Stimulated activated CD8-positive, alpha-beta memory T cell treated with anti-CD3 and anti-CD28 coated beads, Interleukin-12 subunit alpha, Interleukin-12 subunit beta, amount 100 ng/mL, for 4 hours (primary cell): ENCODE measurements at places on chromosomes 1 and 21.
A peak's percentile ranks its signal among the peaks of the same experiment; 100 is the strongest.

DNA sequence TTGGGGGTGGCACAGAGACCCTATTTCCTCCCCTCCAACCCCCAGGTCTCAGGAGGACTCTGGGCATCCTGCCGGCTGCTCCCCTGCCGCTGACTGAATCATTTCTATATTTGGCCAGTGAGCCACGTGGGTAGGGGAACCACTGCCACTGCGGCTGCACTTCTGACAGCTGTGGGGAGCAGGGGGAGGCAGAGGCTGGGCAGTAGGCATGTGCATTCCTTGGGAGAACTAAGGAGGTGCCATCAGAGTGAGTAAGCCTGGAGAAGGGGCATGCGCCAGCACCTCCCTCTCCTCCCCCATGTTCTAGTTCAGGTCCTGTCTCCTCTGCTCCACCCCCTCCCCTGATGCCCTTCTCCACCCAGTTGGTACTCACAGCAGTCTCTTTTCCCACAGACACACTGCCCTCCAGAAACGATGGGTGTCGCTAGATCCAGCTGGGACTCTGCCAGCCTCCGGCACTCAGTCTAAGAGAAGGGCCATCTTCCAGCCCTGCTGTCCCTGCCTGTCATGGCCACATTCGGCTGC, 12.0 kb downstream of the PPFIA4 start:
- DNase-seq: no peak

DNA sequence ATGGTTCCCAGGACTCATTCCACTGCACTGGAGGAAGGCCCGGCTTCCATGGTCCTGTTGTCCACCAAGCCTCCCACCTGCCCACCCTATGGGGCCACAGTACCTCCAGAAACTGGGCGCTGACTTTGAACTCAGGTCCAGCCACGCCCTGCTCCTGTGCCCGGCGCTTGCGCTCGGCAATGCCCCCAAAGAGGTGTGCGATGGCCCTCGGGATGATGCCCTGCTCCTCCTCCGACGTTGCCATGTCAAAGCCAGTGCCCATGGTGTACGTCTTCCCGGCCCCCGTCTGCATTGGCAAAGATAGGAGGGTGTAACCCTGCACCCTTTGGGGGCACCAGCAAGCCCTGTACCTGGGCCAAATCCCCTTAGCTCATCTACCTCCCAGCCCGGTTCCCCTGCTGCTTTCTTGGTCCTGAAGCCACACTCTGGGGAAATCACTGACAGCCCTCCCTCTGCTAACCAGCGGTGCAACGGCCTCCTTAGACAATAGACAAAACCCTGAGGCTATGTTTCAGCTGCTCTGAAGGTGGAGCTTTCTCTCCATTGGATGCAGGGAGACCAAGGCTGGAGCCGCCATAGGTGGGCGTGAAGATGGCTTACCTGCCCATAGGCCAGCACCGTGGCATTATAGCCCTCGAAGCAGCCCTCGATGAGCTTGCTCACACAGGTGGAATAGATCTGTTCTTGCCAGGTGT, 14.7 kb downstream of the KIF21B start:
- DNase-seq: no peak

DNA sequence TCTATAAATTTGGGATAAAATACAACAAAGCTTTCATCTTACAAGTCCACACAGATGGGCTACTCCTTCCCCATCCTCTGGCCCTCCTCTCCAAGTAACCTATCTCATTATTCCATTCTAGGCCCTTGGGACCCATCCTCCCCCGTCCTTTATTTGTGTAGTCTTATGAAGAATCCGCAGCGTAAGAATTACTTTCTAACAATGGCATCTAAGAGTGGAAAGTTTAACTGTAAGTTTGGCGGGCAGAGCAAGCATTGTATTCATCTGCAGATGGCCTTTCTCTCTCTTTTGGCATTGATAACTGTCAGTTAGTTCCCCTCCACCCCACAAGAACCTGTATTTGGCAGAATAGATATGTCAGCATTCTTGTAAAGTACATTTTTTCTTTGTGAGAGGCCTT, 91.9 kb upstream of the TSPAN2 start:
- no peak for DNase-seq

DNA sequence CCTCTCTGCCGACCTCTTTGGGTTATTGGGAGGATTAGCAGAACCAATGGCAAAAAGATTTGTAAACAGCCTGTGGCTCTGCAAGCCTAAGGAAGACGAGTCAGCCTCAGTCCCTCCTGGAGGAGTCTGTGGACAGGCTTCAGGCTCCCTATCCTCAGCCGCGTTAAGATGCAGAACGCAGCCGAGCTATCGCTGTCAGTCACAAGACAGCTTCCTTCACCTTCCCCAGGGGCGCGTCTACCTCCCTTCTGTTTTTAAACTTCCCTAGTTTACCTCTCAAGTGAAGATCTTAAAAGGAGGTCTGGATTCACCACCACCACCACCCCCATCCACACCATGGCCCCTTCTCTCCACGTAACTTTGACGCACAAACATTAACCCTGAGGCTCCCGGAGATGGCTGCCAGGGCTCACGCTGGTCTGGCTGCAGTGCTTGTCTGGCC, 738 bp downstream of the CAMK1G start:
- DNase-seq: no peak

DNA sequence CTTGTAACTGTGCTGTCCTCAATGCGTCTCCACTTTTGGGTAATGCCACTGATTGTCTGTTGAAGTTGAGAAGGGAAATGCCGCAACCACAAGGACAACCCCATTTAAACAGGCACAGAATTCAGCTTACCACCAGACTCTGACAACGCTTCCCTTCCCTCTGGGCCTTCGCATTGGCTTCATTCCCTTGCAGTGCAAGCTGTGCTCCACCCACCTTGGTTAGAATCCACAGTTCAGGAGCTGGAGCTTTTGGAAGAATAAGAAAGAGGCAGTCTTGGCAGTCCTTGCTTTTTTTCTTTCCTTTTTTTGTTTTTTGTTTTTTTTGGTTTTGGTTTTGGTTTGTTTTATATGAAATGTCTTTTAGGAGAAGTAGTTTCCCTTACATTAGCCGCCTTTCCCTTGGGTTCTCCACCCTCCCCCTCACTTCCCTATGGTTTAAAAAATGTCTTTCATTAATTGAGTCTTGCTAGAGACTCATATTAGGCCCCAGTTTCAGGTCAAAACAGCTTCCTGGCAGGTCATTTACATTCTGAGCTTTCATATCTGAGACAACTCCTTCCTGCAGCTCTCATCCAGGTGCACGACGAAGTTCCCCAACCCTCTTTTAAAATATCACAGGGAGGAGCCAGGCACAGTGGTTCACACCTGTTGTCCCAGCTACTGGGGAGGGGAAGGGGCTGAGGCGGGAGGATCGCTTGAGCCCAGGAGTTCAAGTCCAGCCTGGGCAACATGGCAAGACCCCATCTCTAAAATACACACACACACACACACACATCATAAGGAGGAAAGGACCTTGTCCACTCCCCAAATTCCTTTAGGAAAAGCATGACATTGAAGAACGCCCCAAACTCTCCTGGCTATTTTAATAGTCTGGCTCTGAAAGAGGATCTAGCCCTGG, 20.7 kb upstream of the LAX1 start:
- DNase-seq: no peak

DNA sequence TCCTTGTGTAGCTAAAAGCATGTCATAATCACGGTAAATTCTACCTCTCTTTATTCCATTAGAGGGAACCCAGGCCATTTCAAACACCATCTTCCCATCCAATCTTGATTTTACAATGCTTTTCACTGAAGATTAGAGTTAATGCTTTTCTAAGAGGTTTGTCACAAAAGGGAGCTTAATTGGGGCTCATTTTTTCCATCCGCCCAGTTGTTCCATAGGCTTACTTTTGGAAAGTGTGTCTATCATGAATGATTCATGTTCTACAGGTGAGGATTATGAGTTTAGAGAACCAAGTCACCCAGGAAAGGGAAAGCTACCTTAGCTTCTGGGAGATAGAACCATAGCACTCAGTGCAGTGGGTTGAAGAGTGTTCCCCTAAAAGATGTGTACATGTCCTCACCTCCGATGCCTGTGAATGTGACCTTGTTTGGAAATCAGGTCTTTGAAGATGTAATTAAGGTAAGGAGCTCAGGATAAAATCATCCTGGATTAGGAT, 286.9 kb upstream of the RUNX1 start:
- DNase-seq: no peak

GRCh38 chr21:45872471-45872870, 109.1 kb upstream of the COL6A1 start:
- no peak for DNase-seq

DNA sequence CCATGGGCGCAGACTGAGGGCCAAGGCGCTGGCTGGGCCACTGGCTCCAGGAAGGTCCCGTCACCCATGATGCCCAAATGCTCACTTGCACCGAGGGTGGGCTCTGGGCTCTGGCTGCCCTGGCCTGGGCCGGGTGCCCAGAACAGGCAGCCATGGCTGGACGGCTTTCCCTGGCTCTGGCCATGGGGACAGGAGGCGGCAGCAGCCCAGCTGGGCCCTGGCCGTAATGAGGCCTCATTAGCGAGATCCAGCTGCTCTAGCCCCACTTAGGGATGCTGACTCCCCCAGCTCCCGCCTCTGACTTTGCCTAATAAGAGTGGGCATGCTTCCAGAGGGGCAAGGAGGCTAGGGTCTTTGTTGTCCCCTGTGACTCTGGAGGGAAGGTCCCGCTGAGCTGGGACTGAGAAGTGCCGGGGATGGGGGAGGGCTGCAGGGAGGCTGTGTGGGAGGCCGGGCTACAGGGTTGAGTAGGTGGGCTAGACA, 11.8 kb downstream of the SLC6A9 start:
- no peak for DNase-seq

- DNase-seq: no peak
These were observed 24.9 kb upstream of the PODN start for GRCh38 chr1:53037159-53037558.

DNA sequence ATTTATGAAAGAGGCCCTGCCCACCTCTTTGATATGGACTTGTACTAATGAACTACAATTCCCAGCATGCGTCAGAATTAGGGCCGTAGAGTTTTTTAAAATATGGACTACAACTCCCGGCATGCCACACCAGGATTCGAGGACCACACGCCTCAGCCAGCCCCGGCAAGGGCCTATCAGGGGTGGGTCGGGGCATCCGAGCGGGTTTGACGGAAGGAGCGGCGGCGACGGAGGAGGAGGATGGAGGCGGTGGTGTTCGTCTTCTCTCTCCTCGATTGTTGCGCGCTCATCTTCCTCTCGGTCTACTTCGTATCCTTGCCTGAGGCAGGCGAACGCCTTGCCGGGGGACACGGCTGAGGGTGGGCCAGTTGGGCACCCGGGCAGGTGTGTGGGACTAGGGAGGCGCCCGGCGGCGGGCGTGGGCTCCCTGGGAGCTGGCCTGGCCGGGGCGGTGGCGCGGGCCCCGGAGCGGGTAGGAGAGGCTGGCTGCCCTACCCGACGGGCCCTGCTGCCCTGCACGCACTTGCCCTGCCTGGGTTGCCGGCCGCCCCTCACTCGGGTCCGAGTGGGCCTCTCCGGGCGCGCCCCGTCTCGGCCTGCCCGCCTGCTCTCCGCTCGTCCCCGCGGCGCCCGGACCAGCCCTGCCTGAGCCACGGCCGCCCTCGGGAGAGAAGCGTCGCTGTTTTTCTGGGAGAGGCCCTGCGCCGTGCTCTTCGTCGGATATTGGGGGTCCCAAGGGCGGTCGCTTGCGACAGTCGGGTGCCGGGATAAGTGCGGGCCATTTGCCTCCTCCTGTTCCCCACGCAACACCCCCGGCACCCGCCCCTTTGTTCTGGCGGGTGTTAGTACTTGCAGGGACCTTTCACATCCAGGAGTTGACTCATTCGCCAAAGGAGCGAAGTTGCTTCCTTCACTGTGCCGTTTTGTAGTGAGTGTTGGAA, at the start of gene CNIH4:
Gene CNIH4 (plus strand): TSS at position 195 of the 941 bp plus-strand sequence. CDS start 46 bp downstream, at position 241.
- DNase-seq: peak; percentile 76

GRCh38 chr1:9473032-9473807, 66.0 kb upstream of the SLC25A33 start:
- no peak for DNase-seq

DNA sequence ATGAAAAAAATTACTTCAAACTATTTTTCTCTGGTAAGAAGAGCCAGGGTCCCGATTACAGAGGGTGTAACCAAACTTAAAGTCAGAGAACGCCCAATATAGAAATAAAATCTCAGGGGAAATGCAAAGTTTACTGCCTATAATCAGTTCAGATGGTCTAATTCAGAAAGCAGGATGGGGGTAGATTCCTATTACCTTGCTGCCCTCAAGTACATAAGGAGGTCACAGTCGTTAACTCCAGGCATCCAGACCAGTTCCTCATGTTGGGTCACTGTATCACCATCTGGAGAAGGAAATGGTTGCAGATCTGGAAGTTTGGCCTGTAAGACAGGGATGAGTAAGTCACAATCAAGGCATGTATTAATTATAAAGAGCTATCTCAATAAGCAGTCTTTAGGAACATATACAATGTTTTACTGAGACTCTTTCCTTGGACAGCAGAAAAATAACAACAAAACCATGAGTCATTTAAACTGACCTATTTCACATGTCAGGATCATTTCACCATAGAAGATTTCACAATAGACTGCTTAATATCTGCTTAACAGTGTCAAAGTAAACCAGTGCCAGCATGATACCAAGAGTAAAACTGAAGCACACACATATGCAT, 179.4 kb downstream of the SLC45A1 start:
- DNase-seq: no peak

- DNase-seq: peak; percentile 59
These were observed 9.2 kb upstream of the GALE start for GRCh38 chr1:23809751-23810171.

GRCh38 chr1:96292141-96292540, 429.4 kb upstream of the PTBP2 start:
- no peak for DNase-seq

DNA sequence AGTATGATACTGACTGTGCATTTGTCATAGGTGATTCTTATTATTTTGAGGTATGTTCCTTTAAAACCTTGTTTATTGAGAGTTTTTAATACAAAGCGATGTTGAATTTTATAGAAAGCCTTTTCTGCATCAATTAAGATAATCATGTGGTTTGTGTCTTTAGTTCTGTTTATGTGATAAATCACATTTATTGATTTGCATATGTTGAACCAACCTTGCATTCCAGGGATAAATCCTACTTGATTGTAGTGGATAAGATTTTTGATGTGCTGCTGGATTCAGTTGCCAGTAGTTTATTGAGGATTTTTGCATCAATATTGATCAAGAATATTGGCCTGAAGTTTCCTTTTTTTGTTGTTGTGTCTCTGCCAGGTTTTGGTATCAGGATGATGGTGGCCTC, 158.0 kb downstream of the CENPF start:
- DNase-seq: no peak

DNA sequence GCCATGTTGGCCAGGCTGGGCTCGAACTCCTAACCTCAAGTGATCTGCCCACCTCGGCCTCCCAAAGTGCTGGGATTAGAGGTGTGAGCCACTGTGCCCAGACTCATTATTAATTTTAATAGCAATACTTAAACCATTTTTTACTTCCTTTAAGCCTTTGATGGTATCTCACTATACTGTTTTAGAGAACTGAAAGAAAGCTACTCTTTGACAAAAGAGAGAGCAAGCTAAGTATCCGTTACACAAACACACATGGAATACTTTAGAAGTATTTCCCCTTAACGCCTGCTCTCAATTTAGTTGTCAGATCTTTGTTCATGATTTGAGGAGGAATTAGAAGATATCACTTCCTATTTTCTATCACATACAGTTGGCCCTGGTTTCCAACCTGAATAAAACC, 189.4 kb downstream of the COP1 start:
- DNase-seq: no peak
